ENCODE measurements at places on chromosomes 7 and 10.

DNA sequence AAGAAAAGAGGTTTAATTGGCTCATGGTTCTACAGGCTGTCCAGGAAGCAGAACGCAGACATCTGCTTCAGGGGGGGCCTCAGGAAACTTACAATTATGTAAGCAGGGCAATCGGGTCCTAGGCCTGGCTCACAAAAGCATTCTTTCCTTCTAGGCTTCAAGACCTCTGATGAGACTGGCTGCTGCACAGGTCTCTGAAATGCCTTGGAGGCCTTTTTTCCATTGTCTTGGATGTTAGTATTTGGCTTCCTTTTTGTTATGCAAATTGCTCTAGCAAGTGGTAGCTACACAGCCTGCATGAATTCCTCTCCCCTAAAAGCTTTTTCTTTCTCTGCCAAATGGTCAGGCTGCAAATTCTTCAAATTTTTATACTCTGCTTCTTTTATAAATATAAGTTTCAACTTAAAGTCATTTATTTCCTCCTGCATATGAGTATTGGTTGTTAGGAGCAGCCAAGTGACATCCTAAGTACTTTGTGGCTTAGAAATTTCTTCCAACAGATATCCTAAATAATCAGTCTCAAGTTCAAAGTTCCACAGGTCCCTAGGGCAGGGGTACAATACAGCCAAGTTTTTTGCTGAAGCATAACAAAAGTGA, 83.1 kb upstream of the SEMA3A start:
- peak; percentile 77 for DNase-seq

- no peak for DNase-seq
Measured at GRCh38 chr7:90411510-90411909, 8.2 kb downstream of the CLDN12 start.

DNA sequence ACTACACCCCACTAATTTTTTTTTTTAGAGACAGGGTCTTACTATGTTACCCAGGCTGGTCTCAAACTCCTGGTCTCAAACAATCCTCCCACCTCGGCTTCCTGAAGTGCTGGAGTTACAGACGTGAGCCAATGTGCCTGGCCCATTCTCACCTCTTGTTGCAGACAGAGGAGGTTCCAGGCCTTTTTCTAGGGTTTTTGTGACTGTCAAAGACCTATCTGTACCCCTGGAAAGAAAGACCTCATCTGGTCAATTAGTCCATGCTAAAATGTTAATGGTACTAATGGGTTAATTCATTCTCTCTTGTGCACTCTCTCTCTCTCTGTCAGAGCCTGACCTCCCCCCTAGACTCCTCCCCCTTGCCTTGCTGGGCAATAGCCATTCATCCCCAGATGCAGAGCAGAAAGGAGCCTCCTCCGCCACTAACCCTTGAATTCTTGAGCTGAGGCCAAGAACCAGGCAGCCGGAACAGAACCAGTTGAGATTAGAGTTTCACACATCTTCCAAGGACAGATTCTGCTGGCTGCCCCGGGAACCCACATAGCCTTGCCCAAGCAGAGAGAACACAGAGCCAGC, 209.7 kb downstream of the SKIDA1 start:
- DNase-seq: peak; percentile 87

DNA sequence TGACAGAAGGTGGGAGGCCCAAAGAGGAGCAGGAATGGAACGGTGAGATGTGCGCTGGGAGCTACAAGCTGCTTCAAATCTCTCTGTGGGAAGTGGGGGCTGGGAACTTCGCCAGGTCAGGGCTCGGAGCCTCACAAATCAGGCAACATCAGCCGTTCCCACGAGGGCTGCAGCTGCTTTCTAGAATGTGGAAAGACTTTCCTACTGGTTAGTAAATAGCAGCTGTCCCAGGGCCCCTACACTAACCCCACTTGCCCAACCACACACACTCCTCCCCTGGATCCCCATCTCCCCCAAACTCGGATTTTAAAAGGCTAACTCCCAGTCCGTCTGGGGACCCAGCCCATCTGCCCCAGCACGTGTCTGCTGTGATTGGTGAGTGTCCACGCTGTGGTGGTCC, 40.6 kb upstream of the PITRM1 start:
- DNase-seq: no peak

- no peak for DNase-seq
Measured at GRCh38 chr10:29862923-29863614, 196.3 kb downstream of the JCAD start.

- DNase-seq: peak; percentile 97
Measured at GRCh38 chr10:67609996-67610793, 85.8 kb downstream of the CTNNA3 start.

- DNase-seq: no peak
Measured at GRCh38 chr7:135217645-135218509, 6.6 kb upstream of the WDR91 start.

DNA sequence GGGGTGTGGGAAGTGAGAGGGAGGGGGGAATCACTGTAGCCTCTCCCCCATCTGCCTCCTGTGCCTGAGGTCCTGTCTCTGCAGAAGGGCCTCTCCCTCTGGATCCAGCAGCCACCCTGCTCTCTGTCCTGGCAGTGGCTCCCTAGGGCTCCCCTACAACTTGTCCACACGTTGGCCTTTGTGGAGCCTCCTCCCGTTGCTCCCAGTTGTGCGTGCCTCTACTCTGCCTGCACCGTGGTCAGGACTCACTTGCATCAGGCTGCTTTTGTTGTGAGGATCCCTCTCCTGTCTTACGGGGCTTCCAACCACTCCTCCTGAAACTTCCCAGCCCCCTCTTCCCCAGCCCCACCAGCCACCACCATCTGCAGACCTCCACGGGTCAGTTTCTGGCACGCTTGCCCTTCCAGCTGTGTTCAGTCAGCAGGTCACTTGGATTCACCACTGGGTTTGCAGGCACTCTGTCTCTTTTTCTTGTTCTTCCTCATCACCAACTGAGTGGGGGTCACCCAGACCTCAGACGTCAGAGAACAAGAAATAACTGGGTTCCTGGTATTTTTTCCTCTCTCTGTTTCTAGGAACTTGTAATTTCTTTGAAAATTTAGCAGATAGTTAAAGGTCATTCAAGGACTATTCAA, 62.3 kb downstream of the RAMP3 start:
- no peak for DNase-seq

DNA sequence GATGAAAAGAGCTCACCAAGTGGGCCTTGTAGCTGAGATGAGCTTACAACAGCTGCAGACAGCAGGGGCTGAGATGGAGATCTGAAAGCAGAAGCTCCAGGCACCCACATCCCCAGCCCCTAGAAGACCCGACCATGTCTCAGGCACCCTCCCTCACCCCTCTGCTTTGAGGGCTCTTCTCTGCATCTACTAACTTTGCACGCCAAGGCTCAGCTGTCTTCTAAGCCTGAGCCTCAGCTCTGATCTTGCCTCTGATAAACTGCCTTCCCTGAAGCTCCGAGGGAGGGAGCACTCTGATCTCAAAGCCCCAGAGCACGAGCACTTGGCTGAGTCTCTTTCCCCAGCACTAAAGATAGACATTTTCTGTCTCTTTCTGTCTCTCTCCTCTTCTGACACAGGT, 42.0 kb downstream of the ANXA8 start:
- DNase-seq: no peak

DNA sequence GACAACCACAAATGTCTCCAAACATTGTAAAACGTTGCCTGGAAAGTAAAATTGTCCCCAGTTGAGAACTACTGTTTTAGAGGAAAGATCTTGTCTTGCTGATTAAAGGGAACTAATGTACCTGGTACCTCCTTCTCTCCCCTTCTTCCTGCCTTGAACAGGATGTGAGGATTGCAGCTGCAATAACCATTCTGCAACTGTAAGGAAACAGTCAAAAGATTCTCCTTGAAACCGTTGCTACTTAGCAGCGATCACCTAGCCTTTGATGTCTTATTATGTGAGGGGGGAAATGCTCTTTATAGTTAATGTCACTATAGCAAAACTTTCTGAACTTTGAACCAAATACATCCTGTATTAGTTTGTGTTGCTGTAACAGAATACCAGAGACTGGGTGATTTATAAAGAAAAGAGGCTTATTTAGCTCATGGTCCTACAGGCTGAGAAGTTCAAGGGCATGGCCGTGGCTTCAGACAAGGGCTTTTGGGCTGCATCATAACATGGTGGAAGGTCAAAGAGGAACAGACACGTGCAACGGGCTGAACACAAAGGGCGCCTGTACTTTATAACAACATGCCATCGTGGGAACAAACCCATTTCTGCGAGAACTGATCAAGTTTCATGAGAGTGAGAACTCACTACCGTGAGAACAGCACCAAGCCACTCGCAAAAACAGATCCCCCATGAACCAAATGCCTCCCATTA, 54.2 kb upstream of the PARD3 start:
- no peak for DNase-seq

GRCh38 chr7:93053949-93054943, 63.5 kb downstream of the SAMD9 start:
- no peak for DNase-seq

GRCh38 chr10:58431903-58432302, 46.7 kb downstream of the TFAM start:
- DNase-seq: no peak

GRCh38 chr7:25356534-25357151, 128.4 kb upstream of the NPVF start:
- no peak for DNase-seq

DNA sequence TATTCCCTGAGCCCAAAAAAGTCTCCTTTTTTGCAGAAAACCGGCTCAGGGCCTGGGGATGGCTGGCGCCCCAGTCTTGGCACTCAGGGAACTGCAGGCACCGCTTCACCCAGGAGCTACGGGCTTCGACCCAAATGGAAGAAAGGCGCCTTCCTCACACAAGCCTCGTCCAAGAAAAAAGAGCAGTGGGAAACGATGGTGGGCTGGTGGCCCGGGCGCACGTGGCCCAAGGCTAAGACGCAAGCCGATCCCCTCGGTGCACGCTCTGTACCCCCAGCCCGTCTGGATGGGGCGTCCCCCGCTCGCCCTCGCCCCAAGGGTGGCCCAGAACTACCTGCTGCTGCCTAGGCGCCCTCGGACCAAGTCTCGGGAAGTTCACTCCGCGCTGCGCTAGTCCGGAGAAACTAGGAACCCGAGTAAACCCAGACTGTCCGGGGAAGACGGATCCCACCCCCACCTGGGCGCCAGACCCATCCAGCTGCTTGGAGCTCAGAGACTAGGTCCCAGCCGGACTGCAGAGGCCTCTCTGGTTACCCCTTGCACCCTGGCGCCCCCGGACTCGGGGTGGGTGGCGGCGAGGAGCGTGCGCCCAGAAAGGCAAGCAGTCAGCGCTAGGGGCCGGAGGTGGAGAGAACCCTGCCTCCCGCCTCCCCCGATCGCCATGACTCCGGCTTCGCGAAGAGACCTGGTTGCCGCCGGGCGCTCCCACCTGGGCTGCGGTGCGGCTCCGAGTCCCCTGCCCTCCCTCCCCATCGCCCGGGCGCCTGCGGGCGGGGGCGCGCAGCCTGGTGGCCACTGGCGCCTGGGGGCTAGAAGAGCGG, 76.4 kb downstream of the CALN1 start:
- DNase-seq: no peak

- no peak for DNase-seq
Measured at GRCh38 chr7:131945957-131946544, 389.6 kb upstream of the PODXL start.

GRCh38 chr7:42068554-42069280, 168.3 kb downstream of the GLI3 start:
- DNase-seq: peak; percentile 47

DNA sequence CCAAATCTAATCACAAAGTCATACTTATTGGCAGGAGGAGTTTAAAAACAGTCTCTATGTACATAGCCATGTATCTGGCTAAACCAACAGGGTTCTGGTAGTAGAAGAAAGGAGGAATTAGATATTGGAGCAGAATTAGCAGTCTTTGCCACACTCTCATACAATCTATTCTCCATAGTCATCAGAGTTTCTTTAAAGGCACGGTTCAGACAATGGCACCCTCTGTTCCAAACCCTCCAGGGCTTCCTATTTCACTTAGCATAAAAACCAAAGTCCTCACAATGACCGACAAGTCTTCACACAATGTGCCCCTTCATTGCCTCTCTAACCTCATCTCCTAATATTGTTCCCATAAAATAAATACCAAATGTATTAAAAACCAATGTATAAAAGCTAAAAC, 12.7 kb downstream of the ZNF438 start:
- DNase-seq: peak; percentile 20

DNA sequence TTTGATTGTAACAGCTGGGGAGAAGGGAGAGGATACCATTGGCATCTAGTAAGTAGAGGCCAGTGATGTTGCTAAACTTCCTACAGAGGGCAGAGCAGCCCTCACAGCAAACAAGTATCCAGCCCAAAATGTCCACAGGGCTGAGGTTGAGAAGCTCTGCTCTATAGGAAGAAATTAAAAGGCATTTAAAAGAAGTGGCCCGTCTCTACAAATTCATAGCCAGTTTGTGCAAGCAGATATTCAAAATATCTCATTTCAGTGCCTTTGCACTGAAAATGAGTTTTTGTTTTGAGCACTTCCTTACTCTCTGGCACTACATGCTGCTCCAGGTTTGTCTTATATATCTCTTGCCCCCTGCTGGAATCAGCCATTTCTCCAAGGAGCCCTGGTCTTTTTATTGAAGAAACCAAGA, 330.0 kb downstream of the BBS9 start:
- no peak for DNase-seq

DNA sequence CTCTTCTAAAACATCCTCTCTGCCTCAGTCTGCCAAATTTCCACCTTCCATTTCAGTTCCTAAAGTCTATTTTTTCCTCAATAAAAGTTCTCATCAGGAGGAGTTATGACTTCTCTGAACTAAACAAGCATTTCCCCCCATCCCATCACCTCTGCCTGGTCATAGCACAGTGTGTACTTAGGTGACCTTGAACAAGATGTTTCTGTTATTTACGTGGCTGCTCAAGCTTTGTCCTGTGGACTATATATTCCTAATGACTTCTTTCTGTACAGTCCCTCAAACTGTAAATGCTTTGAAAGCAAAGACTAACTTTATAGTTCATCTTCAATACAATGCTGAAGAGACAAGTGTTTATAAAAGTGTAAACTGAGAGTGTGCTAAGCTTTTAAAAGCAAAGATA, 166.9 kb downstream of the CPEB3 start:
- no peak for DNase-seq

Data from HAP-1 (cell line).